ENCODE measurements at places on chromosomes 1 and 21. TPM values are rescaled to one million over a fixed set of nuclear protein-coding genes. Genes with fewer than 3 reads are reported as not detected.
A peak's percentile ranks its signal among the peaks of the same experiment; 100 is the strongest.

The TAL1 gene
- total RNA-seq, result not detected

DNA sequence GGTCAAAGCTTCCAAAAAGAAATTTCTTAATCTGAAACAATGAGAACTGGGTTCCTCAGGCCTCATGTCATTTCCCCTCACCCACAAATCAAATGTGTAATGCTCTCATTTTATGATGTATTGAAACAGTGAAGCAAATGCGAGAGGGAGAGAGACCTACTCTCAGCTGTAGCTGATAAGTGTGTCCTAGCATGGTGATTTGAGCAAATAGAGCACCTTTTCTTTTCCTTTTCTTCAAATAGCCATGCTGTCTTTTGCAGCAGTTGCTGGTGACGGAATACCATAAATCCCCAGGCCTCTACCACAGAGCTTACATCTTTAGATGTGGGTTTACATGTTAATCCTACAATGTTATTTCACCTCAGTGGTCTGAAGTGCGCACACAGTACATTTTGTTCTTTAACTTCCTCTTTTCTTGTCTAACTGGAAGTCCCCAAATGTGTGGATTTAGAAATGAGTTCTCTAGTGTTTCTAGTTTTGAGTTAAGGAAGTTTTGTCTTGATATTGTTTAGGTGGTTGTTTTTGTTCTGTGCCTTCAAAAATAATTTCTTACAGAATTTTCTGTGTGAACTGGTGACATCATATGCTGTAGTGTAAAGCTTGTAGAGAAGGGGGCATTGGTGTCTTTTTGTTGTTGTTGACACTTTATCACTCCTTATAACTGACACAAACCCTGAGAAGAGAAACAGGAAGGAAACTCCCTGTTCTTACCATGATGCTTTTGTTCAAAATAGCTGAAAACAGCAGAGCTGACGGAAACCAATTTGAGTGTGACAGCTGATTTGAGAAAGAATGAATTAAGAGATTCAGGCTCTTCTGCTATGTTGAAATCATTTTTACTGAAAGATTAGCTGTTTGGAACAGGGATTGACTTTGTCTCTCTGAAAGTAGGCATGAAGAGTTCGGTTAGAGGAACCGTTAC, 12.2 kb downstream of the SMAP2 start:
- DNase-seq, result no peak

- DNase-seq, result no peak
Observed at GRCh38 chr1:94315552-94316116, 78.2 kb upstream of the ARHGAP29 start.

- no peak for DNase-seq
Observed at GRCh38 chr1:72804541-72804940, 522.2 kb upstream of the NEGR1 start.

The JAM2 gene
- total RNA-seq, result not detected

The DNAI4 gene
- total RNA-seq, result 1.4 TPM

DNA sequence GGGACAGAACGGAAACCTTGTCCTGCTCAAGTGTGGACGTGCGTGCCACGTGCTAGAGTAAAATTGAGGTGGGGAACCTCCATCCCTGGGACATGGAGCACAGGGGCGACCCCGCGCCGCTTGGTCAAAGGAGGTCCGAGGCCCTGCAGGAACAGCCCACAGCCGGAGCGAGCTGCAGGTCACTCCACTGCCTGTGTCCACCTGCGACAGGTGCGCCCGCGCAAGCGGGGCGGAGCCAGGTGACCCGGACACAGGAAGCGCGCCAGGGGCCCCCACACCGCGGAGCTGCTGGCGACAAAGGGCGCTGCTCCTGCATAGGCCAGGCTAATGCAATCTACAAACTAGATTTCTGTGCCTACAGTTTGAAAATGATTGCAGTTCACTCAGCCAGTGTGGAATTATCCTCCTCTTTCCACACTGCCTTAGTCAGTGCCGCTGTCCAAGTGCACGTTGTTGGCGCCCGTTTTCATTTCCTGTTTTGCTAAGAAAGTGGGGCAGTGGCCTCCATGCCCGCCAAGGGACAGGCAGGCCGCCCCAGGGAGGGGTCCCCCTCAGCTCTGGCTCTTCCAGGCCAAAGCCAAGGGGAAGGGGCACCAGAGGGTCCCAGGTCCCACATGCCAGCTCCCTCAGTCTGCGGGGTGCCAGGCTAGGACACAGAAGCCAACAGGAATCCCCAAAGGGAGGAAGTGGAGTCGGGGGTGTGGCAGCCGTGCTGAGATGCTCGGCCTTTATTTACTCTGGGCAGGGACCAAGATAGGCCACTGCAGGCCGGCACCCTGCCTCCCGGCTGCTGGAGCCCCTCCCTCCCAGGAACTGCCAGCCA, 4.3 kb upstream of the NADK start:
- peak; percentile 87 for DNase-seq

DNA sequence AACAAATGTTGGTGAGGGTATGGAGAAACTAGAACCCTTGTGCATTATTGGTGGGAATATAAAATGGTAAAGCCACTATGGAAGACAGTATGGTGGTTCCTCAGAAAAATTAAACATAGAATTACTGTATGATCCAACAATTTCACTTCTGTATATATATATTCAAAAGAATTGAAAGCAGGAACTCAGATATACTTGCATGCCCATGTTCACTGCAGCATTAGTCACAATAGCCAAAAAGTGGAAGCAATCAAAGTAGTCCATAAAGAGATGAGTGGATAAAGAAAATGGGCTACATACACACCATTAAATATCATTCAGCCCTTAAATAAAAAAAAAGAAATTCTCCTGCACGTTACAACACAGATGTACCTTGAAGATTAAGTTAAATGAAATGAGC, 34.1 kb downstream of the ABL2 start:
- no peak for DNase-seq

The ERICH3 gene
- not detected for total RNA-seq

The KCNH1 gene
- total RNA-seq, result not detected

The ZNF678 gene
- total RNA-seq, result 6.2 TPM

GRCh38 chr1:161981126-161981525, 42.5 kb downstream of the OLFML2B start:
- DNase-seq, result no peak

The SPRR2G gene
- total RNA-seq, result not detected

DNA sequence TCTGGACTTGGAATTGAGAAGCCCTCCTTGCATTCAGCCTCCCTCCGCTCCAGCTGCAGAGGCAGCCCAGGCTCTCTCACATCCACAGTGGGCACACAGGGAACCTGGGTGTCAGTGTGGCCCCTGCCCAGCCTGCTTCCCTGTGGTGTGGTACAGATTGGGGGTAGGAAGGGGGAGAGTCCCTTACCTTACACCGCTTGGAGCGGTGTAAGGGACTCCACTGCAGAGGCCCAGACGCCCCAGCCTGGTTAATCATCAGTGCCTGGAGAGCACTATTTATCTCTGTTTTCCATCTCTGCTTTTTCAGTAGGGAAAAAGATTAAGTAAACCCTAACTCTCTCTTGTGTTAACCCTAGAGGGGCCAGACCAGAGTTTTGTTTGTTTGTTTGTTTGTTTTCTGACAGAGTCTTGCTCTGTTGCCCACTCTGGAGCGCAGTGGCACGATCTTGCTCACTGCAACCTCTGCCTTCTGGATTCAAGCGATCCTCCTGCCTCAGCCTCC, 803 bp upstream of the RHBG start:
- DNase-seq, result no peak

DNA sequence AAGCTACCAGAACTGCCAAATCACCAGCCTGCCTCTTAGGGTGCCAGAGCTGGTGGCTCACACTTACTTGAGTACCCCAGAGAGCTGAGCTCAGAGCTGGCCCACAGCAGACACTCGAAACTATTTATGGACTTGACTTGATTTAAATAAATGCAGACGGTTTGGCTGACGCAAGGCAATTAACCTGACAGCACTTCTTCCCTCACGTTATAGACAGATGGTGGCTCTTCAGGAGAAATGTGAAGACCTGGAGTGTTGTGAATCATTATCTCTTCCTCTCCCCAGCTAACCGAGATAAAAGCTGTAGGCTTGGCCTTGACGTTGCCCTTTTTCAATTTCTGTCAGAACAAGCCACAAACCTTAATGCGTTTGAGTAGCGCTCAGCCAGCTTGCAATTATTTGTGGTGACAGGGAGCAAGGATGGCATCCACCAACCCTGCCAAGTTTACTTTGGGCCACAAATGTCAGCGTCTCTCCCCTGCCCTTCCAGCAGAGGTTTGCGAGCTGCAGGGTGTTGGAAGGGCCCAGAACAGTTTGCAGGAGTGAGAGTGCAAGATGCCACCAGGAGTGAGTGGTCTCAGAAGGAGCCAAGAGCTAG, 34.0 kb upstream of the BCAR3 start:
- DNase-seq, result no peak

DNA sequence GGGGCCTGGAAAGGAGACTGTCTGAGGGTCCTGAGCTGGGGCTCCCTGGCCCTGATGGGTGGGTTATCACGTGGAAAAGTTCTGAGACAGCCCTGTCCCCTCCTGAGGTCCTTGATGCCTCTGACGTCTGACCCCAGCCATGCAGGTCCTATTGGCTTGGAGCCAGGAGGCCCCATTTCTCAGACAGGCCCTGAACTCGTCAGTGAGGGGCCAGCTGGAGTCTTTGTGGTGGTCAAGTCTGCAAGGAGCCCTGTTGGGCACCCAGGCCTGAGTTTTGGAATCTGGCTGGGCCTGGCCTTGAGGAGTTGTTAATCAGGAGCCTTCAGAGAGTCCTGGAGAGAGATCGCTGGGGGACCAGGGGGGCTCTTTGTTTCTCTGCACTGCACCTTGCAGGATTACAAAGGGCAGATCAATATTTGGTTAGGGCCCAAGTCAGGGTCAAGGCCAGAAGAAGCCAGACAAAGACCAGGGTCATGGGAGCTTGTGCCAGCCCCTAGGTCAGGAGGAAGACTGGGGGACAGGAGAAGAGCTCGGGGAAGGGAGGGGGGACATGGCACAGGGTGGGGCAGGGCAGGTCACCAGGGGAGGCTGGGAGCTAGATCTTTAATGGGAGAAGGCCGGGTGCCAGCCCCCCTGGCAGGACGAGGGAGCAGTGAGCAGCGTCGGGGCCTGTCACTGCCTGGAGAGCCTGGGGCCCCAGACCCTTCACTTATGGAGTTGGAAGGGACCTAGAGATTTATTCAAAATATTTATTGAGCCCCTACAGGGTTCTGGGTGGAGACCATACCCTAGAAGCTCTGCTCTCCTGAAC, 83.2 kb downstream of the PTPRU start:
- DNase-seq, result no peak

The ALPL gene
- not detected for total RNA-seq

- DNase-seq, result no peak
Observed at GRCh38 chr21:24636696-24637095, 970.6 kb downstream of the MRPL39 start.

- no peak for DNase-seq
Observed at GRCh38 chr1:63590166-63590560, 3.0 kb upstream of the PGM1 start.

DNA sequence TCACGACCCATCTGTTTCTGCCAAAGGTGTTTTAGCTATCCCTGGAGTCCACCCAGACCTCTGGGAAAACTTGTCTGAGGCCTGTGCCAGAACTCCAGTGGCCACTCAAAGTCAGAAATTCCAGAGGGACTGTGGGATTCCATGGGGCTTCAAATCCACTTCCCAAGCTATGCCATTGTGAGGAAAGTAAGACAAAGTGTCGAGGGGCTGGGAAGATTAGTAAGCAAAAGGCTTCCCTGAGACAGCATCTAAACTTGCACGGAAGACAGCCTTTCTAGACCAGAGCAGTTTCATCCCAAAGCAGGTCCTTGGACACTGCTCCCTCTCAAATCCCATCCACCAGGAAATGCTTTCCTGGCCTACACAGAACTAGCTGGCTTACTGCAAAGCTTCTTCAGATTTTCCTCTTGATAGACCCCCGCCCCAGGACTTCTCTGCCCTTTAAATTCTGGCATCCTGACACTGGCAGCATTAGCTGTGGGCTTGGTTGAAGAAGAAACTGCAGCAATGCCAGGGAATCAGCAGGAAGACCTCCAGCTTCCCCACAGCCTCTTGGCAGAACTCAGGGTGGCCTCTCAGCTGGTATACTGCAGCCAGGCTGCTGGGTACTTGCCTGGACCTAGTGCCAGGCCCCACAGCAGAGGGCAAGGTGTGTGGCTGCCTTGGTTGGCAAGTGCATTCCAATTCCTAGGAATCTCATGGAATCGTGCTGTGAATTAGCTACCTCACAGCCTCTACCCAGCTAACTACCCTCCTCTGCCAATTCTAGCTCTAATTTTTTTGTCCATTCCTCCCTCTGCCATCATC, 27.3 kb upstream of the LMX1A start:
- DNase-seq, result no peak

GRCh38 chr1:180643693-180644092, 11.9 kb downstream of the XPR1 start:
- DNase-seq, result no peak

GRCh38 chr1:85203573-85204171, 2.9 kb upstream of the SYDE2 start:
- no peak for DNase-seq

- DNase-seq, result no peak
Observed at GRCh38 chr1:205751036-205751651, 1.2 kb upstream of the NUCKS1 start.
